Head of caudate nucleus (tissue), 42 donors: ENCODE measurements at places on chromosomes 6 and 20.
A peak's percentile ranks its signal among the peaks of the same experiment; 100 is the strongest.

DNA sequence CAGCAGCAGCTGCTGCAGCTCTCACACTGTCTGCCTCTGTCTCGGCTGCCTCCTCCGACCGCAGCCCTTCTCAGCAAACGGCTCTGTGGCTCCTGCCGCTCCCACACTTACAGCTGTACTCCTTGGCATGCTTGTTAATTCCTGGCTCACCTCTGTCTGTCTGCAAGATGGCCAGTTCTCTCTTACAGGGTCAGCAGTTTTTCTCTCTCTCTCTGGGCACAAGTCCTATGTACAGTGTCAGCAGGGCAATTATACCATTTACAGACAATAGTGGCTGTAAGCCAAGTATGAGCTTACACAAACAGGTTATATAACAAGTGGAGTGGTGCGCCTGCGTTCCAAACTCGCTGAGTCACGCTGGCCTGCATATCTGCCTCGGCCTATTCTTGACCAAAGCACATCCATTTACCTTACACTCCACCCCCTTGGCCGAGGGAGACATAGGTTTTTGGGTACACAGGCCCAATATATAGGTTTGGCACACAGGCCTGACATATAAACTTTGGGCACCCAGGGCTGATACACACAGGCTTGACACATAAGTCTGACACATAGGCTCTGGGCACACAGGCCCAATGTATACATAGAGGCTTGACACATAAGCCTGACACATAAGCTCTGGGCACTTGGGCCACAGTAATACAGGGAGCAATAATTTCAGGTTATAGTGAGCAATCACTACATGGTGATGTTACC is 4.4 kb downstream of the ZKSCAN3 start:
- DNase-seq, result peak; percentile 41

- DNase-seq, result no peak
These were observed 104.9 kb downstream of the GJA10 start for GRCh38 chr6:89999154-89999553.

DNA sequence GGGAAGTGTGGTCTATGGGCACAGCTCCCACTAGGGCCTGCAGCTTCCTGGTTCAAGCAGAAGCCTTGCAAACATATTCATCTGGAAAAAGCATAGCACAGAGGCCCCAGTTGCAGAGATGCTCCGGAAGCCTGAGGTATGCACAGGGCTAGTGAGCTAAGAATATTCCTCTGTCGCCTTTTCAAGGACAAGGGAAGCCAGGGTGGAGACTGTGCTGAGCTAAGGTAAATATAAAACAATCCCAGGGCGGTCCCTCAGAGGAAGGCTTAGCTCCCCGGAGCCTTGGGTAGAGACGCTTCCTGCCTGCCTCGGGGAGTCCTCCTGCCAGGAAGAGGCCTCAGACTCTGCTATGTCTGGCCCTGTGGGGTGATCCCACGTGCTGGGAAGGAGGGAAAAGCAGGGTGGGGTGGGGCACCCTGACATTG is 134.8 kb upstream of the FOXA2 start:
- no peak for DNase-seq

GRCh38 chr20:9177278-9177677 is 108.4 kb downstream of the PLCB4 start:
- no peak for DNase-seq

DNA sequence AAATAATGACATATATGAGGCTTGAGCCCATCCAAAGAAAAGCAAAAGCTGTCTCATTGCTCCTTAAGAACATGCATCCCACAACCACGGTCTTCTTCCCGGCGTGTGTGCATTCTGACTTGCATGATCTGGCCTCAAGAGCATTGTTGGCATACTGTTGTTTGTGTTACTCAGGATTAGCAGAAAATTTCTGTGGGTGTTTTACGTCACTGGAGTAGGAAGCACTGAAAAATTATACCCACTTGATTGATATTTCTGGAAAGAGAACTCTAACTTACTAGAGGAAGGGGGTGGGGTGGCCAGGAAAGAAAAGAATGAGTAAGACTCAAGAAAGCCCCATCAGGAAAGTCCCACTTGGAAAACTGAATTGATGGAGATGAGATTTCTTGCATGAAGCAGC is 326.2 kb upstream of the PRDM1 start:
- no peak for DNase-seq

GRCh38 chr20:61027218-61027617 is 224.8 kb upstream of the CDH4 start:
- no peak for DNase-seq

GRCh38 chr6:135617222-135617621 is 119.7 kb upstream of the AHI1 start:
- DNase-seq, result no peak

DNA sequence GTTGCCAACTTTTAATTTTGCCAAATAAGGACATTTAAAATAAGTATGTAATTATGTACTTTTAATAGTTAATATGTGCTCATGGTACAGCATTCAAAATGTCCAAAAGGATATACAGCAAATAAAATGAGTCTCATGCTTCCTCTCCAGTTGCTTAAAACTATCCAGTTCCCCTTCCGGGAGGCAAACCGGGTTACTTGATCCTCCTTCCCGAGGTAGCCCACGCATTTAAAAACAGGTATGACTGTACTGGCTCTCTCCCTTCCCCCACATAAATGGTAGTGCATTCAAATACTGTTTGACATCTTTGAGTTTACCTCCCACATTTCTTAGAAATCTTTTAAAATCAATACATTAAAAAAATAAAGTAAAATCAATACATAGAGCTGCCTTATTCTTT is 66.4 kb downstream of the PHF20 start:
- no peak for DNase-seq

GRCh38 chr6:161154796-161155335 is 119.0 kb downstream of the AGPAT4 start:
- no peak for DNase-seq

- DNase-seq, result no peak
These were observed 1.3 kb upstream of the HLA-A start for GRCh38 chr6:29941016-29941415.

GRCh38 chr6:128095362-128095761 is 194.5 kb upstream of the THEMIS start:
- DNase-seq, result no peak

DNA sequence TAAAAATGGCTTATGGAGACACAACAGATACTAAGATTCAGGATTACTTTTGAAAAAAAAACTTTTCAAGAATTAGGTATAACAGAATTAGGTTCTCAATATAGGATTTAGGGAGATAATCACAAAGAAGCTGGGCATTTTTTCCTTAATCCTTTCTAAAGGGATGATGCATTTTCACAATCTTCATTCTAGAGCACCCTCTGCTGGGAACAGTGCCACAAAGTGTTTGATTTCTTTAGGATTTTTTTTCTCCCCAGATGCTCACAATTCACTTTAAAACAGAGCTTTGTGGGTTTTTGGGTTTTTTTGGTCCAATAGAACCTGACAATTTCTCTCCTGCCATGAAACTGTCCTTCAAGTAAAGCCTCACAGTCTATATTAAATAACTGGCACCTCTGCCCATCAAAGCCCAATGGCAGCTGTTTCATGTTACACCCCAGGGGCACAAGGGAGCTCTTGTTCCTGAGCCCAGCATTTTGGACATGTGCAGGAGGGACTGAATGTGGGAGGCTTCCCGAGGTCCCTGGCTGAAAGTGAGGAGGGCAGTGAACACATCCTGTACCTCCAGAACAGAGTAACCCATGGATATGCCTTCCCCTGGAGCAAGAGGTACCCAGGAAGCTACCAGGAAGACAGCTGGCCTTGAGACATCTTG is 39.7 kb downstream of the PREP start:
- DNase-seq, result no peak

- no peak for DNase-seq
These were observed 134.4 kb downstream of the LRRC1 start for GRCh38 chr6:53929041-53929820.

DNA sequence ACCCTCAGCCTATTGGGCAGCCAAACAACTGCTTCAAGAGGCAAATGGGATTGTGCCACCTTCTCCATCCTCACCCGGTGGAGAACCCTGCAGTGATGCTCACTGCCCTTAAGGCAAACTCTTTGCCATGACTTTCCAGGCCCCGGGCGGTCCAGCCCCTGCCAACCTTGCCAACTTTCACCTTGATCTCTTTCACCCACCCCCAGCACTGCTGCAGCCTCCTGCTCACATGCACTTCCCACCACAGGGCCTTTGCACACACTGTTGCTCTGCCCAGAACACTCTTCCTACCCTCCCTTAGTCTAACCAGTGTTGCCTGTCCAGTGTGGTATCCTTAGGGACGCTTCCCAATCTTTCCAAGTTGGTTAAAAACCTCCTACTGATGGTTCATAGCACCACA is 221.1 kb downstream of the EYA2 start:
- DNase-seq, result no peak

GRCh38 chr6:1770435-1770843 is 160.7 kb downstream of the FOXC1 start:
- DNase-seq, result no peak

DNA sequence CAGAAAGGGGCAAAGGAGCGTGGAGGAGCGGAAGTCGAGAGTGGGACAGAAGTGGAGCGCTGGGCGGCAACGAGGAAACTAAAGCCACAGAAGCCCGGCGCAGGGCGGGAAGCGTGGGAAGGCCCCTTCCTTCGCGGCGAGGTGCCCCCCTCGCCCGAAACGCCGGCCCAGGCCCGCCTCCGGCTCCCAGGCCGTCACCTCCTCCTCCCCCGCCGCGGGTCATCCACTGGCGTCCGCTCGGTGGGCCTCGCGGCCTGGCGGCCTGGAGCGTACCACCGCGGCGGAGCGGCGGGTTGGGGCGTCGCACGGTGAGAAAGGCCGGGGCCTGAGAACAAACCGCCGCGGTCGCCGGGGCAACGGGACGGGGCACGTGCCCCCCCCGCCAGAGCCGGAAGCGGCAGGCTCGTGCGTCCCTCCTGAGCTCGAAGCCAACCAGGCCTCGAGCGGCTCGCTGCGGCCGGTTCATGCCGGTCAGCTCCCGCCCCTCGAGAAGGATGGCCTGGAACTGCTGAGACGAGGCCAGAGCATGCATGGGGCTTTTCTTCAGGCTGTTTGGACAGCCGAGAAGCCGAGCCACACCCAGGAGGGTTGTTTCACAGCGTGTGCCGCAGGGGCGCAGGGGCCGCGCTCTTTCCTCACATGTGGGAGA is at the start of gene TCP11:
TSS of gene TCP11 (minus strand) at position 333 of the 649 bp plus-strand sequence. CDS start 469 bp downstream, outside the sequence.
- no peak for DNase-seq

GRCh38 chr6:134593887-134594286 is 276.0 kb upstream of the SGK1 start:
- no peak for DNase-seq

- peak; percentile 62 for DNase-seq
These were observed 32.3 kb downstream of the YTHDF1 start for GRCh38 chr20:63183422-63184146.

DNA sequence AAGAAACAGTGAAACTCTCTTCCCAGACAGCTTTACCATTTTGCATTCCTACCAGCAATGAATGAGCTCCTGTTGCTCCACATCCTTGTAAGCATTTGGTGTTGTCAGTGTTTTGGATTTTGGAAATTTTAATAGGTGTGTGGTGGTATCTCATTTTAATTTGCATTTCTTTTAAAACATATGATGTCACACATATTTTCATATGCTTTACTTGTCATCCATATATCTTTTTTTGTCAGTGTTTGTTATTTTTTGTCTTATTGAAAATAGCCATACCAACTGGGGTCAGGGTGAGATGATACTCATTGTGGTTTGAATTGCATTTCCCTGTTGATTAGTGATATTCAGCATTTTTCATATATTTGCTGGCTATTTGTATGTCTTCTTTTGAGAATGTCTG is 119.5 kb upstream of the FOXA2 start:
- DNase-seq, result no peak

- peak; percentile 23 for DNase-seq
These were observed 83.2 kb downstream of the DLL1 start for GRCh38 chr6:170207586-170208181.

- DNase-seq, result no peak
These were observed 38.1 kb upstream of the UST start for GRCh38 chr6:148708707-148709106.
